Kidney tubule cell (primary cell): ENCODE measurements at places on chromosomes 13 and 19.

- peak; percentile 85 for DNase-seq
These were observed at the start of gene LRRC8E for GRCh38 chr19:7888145-7888825. Gene LRRC8E (plus strand): TSS chr19:7888510. CDS start chr19:7895604, 7,094 bp downstream.

DNA sequence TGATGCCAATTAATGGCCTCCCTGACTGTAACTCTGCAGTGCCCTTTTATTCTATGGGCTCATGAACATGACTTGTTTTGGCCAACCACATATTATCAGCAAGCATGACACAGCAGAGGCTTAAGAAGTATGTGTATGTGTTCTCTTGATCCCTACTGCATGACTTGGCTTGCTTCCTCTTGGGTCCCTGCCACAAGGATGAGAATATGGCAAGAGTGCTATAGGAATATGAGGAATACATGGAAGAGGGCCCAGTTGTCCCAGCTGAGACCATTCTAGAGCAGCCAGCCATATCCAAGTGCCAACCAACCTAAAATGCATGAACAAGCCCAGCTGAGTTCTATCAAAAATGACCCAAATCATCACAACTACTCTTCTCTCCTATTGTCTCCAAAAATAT, 576.7 kb upstream of the PCDH9 start:
- no peak for DNase-seq

GRCh38 chr13:111184458-111185401, 69.6 kb downstream of the ARHGEF7 start:
- no peak for DNase-seq

- peak; percentile 35 for DNase-seq
These were observed 45.8 kb downstream of the GGACT start for GRCh38 chr13:100542826-100543156.

GRCh38 chr19:1774989-1775772, 21.9 kb downstream of the ONECUT3 start:
- DNase-seq, result no peak

DNA sequence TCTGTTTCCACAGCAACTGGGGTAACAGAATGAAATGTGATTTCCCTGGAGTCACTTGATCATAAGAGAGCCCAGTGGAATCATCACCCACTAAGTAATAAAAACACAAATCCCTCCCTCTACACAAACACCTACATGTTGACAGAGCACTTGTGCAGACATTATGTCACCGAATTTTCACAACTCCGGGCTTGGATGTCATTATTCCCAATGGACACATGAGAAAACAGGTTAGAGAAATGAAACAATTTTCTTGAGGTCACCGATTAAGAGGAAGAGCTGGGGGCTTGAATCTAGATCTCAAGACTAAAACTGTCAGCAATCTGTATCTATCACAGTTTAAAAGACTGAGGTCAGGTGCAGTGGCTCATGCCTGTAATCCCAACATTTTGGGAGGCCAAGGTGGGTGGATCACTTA, 3.1 kb downstream of the XRCC1 start:
- peak; percentile 10 for DNase-seq

DNA sequence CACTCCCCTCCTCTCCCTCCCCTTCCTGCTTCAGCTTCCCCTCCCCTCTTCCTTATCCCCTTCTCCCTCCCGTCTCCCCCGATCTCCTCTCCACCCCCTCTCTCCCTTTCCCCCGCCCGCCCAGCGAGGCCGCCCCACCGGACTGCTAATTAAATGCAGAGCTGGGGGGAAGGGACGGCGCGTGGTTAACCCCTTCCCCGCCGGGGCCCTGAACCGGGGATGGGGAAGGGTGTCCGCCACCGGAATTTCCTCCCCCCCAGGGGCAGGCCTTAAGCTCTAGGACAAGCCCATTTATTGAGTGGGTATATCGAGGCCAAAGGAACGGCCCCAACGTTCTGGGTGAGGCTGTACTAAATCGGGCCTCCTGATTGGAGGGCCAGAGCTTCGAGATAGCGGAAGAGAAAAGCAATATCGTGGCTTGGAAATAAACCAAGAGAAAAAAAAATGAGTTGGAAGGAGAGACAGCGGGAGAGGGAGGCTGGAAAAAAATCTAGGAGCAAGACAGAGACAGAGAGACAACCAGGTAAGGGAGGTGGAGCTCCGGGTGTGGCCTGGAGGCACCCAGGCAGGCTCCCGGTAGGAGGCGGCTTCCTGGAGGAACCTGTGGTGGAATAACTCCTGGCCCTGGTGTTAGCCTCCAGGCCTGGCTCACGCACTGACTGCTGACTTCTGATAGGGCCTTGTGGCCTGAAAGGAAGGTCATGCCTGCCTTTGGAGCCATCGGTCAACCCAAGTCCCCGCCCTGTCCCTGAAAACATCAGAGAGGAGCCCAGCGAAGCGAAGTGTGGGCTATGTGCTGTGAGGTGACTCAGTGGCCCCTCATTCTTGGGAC, 11.6 kb upstream of the JUND start:
- DNase-seq, result peak; percentile 87

DNA sequence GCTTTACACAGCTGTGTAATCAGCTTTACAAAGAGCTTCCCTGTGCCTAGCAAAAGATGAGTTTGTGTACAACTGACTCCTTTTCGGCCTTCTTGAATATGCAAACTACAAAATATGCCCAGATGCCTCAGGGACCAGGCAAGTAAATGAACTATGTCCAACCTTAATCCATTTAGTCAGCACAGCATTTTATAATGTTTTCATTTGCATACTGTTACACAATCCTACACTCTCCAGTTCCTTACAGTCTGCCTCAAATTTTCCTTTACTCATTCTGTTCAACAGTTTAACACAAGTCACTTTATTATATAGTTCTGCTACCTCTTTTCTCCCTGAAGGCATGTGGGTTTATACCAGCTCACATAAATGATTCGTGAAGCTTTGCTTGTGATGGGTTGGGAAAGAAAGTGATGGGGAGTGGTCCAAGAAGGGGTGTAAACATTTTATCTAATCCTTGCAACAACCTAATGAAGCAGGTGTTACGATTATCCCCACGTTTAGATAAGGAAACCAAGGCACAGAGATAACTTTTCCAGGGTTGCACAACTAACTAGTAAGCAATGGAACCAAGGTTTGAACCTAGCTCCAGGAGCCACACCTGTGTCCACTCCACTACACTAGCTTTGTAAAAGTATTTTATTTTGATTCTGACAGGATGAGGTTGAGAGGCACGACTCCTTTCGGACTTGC, 3.3 kb upstream of the USP12 start:
- no peak for DNase-seq

GRCh38 chr13:37648609-37649008, 50.0 kb upstream of the POSTN start:
- peak; percentile 37 for DNase-seq

DNA sequence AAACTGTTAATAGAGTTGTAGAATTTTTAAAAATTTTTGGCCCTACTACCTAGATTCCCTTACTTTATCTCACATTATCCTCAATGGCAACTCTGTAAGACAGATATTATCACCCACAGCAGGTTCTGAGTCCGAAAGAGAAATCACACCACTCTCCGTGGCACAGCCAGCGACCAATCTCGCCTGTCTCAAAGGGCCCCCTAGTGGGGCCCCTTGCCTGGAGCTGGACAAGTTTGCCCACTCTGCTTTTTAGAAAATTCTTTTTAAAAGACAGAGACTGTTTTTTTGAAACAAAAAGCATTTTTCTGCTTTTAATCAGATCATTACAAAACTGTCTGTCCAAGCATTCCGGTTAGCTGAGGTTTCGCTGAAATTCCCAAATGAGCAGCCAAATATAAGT, 21.7 kb downstream of the PHF11 start:
- no peak for DNase-seq

DNA sequence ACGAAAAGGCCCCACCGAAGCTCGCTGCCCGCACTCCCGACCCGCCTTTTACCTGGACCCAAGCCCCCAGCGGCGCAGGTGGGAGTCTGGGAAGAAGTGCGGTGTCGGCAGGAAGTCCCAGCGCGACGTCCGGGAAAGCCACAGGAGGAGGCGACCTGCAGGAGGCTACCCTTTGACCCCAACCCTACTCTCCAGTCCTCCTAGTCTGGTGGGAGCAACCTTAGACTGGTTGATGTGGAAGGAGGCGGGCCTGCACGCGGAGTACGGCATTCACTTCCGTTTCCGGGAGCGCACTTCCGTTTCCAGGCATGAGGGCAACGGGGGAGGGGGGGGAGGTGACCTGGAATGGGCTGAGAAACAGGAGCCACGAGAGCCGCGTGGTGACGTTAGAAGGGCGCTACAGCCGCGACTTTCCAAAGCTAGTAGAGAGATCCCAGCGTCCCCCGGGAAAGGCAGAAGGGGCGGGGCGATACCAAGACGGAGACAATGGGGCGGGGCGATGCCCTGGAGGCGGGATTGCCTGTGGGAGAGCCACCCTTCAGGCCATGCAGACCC, 28.5 kb downstream of the ZNF266 start:
- peak; percentile 71 for DNase-seq

DNA sequence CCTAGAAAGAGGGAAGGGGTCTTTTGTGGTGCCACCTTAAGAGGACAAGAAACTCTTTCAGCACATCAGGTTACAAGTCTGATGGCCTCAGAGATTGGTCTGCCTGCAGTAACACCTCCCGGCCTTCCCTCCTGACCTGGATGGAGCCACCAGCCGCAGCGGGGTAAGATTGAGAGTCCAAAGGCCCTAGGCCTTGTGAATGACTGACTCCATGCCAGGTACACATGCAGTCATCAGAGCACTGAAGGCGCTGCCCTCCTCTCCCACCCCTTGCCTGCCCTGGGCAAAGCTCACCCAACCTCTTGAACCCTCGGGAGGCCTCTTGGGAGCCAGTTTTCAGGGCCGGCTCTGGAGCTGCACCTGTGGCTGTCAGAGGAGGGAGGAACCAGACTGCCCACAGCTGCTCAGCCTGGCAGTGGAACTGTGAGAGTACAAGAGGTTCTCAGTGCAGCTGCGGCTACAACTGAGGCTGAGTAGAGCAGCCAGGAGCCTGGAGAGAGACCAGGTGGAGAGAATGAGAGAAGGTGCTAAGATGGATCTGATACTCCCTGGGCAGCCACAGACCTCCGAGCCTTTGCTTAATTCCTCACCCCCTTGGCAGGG, 23.8 kb upstream of the C13orf42 start:
- DNase-seq, result no peak

DNA sequence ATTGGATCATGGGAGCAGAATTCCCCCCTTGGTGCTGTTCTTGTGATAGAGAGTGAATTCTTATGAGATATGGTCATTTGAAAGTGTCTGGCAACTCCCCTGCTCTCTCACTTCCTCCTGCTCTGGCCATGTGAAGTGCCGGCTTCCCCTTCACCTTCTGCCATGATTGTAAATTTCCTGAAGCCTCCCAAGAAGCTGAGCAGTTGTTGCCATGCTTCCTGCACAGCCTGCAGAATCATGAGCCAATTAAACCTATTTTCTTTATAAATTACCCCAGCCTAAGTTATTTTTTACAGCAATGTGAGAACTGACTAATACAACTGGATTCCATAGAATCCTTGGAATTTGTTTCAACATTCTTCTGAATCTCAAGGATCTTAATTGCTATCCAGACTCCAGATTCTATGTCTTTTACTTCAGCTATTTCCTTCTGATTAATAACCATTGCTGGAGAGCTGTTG, 328.1 kb downstream of the SLITRK5 start:
- peak; percentile 96 for DNase-seq

DNA sequence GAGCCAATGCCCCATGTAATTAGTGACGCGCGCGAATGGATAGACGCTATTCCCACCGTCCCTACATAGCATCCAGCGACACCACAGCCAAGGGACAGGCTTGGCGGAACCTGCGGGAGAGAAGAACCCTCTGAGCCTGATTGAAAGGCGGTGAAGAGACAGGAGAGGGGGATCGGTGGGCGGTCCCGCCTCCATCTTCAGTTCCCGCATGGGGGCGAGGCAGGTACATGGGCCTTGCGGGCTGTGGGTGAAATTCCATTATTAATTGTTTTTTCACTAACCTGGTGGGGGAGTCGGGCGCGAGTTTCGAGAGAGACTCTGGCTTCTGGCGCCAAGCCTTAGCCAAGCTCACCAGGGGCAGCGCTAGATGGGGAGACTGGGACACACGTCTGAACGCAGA, 8.4 kb upstream of the TEX101 start:
- no peak for DNase-seq

DNA sequence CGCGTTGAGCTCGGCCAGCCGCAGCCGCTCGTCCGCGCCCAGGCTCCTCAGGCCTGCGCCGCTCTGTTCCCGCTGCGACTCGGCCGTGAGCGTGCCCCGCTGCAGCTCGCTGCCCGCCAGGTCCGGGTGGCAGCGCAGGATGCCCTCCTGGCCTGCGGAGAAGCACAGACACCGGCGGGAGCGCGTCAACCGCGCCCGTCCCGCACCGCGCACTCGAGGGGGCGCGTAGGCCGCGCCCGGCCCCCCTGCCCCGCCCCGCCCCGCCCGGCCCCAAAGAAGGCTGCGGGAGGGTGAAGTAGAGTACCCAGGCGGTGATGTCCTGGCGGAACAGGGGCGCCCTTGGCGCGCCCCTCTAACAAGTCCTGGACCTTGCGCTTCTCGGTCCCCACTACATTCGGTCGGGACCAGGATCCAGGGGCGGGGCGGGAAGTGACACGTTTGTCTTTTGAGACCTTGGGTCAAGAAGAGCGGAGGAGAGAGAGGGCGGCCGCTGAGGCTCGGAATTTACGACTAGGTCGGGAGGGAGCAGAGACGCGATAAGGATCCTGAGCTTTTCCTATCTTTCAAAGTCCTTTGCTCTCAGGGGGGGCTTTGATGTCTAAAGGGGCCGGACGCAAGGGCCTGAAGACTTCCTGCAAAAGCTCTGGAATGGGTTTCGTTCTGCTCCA, 9.3 kb upstream of the CDX2 start:
- no peak for DNase-seq

- DNase-seq, result peak; percentile 50
These were observed 37.7 kb downstream of the GSX1 start for GRCh38 chr13:27830010-27830409.

DNA sequence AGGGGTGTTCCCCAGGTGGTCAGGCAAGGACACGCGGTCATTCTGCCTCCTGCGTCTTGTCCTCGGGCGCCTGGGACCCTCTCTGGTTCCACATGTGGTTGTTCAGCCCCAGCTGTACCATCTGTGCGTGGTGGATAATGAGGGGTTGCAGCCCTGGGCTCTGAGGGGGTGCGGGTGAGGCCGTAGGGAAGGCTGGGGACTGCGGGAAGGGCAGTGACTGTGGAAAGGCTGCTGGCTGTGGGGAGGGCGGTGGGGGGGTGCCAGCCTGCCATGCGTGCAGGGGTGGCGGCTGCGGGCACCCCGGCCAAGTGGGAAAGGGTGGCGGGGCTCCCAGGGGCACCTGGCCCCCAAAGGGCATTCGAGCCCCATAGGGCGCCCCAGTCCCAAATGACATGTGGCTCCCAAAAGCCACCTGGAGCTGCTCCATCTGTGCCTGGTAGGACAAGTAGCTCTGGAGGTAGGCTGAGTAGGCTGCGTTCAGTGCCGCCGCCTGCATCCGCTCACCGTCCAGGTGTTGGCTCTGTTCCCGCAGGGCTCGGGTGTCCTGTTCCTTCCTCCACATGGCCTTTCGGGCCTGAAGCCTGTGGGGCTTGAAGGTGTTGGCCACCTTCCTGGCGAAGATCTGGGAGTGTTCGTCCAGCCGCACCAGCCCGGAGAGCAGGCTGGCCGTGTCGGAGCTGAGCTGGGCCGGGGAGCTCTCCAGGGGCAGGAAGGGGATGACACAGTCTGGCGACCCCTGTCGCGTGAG, 15.1 kb downstream of the TICAM1 start:
- no peak for DNase-seq

DNA sequence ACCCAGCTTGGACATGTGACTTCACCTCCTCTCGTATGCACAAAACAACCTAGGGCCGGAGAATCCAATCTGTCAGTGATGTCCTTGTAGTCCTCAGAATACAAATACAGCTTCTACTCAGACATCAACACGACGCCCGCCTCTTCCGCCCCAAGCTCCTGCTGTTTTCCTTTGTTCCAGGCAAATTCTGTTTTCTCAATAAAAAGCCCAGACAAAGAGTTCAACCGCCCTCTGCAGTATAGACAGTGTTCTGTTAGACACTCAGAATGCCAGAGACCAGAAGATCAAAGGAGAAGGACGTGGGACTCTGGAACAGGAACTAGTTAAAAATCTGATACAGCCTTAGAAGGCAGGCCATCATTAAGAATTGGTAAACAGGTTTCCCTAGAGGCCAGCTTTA, 42.0 kb upstream of the GGACT start:
- no peak for DNase-seq
